Temporal lobe (tissue), 4 donors: ENCODE measurements at places on chromosomes 13 and 19. TPM values are rescaled to one million over a fixed set of nuclear protein-coding genes. Genes with fewer than 3 reads are reported as not detected.

Gene ZNF223
- 12.0 TPM for total RNA-seq

Gene DIRAS1
- 21.4 TPM for total RNA-seq

Gene RPS16
- 57.5 TPM for total RNA-seq

Gene AMER2
- 129 TPM for total RNA-seq

Gene OVOL3
- not detected for total RNA-seq

Gene UPK1A
- total RNA-seq: not detected

Gene GALP
- total RNA-seq: 0.25 TPM

Gene SYCN
- not detected for total RNA-seq

Gene FPR3
- total RNA-seq: under 0.01 TPM

Gene PNMA8A
- 69.3 TPM for total RNA-seq

Gene DPF1
- total RNA-seq: 35.4 TPM
